Pancreas (tissue), 10 donors: ENCODE measurements at places on chromosomes 13 and 19. TPM values are rescaled to one million over a fixed set of nuclear protein-coding genes. Genes with fewer than 3 reads are reported as not detected.

DNA sequence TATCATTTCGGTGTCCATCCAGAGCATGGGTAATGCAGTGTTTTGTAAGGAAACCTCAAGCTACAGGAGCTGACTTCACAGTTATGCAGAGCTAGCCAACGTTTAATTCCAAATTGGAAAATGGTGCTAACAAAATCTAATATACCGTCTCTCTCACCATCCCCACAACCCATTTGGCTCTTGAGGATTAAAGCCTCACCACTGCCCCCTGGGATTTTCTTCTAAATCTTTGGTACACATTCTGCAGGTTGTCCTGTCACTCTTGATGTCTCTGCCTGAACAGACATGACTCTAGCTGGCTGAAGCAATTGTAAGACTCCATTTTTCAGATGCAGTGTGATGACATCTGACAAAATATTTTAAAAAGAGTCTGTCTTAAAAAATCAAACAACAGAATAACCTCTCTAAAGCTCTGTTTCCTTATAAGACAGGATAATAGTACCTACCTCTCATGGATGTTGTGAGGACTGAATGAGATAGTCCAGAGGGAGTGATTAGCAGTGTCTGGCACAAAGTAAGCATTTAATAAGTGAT lies 451.8 kb downstream of the SUCLA2 start:
- no peak for DNase-seq
- no peaks in the 10 kb centered on the region for H3K4me1 ChIP-seq
- H3K4me3 ChIP-seq = no peak overlapping the region
- no peaks in the 10 kb centered on the region for H3K27me3 ChIP-seq

- DNase-seq = no peak
- no peaks in the 10 kb centered on the region for H3K27me3 ChIP-seq
- H3K4me3 ChIP-seq = no peak overlapping the region
- H3K4me1 ChIP-seq = no peaks in the 10 kb centered on the region
Measured at GRCh38 chr13:31764556-31764955, 25.2 kb downstream of the RXFP2 start.

GRCh38 chr19:11995174-11995573 lies 30.3 kb downstream of the ZNF763 start:
- H3K27ac ChIP-seq = no peak overlapping the region
- H3K4me3 ChIP-seq = no peak overlapping the region
- H3K4me1 ChIP-seq = no peaks in the 10 kb centered on the region
- no peaks in the 10 kb centered on the region for H3K27me3 ChIP-seq
- DNase-seq = no peak
- no peaks in the 10 kb centered on the region for H3K36me3 ChIP-seq

DNA sequence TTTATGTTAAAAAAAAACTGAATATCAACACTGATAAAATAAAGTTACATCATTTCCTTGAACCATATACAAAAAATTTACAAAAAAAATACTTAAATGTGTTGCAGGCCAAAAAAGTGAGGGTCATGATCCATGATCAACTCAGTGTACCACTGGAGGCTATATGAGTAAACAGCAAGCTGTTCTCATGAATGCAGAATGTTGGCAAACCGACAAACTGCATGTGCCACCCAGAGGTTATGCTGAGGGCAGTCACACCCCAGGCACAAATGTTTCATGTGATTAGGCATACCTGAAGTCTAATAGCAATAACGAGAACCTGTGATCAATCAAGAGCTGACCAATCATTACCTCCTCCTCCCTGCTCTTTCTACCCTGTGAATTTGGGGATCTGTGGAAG lies 91.9 kb downstream of the ZNF431 start:
- no peak overlapping the region for H3K4me3 ChIP-seq
- DNase-seq = no peak
- H3K36me3 ChIP-seq = no peaks in the 10 kb centered on the region
- H3K4me1 ChIP-seq = no peaks in the 10 kb centered on the region
- H3K27ac ChIP-seq = no peak overlapping the region
- H3K27me3 ChIP-seq = no peaks in the 10 kb centered on the region

DNA sequence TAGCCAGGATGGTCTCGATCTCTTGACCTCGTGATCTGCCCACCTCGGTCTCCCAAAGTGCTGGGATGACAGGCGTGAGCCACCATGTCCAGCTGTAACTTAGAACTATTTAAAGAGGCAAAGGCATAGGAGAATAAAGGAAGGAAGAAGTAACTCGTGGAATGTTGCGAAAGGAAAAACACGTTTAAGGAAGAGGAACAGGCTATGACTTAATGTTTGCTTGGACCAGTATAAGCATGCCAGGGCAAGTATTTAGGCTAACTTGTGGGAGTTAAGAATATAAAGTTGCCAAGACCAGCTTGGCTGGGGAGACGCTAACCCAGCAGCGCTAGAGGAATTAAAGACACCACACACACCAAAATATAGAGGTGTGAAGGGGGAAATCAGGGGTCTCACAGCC lies 33.5 kb downstream of the ZNF844 start:
- no peak overlapping the region for H3K4me3 ChIP-seq
- DNase-seq = no peak
- H3K36me3 ChIP-seq = no peaks in the 10 kb centered on the region
- H3K4me1 ChIP-seq = no peaks in the 10 kb centered on the region
- H3K27me3 ChIP-seq = no peaks in the 10 kb centered on the region

DNA sequence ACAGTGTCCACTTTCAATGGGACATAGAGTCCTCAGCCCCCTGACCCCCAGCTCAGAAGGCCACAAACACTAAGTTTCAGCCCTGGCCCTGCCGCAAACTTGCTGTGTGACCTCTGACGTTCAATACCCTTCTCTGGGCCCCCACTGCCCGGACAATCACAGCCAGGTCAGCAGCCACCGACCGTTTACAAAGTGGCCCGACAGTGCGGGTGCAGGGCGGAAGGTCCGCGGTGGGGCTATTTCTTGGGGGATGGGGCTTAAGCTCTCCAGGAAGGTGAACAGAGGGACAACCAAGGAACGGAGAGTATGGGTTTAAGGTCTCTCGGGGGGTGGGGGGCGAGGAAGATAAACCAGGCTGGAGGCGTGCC lies 496 bp downstream of the SMIM7 start:
- H3K27ac ChIP-seq = peak overlapping the region; percentile 37
- peaks cover 6% of the 10 kb centered on the region for H3K4me1 ChIP-seq
- peaks cover 7% of the 10 kb centered on the region for H3K36me3 ChIP-seq

- H3K27me3 ChIP-seq = no peaks in the 10 kb centered on the region
- H3K36me3 ChIP-seq = no peaks in the 10 kb centered on the region
- DNase-seq = no peak
- H3K27ac ChIP-seq = no peak overlapping the region
- no peaks in the 10 kb centered on the region for H3K4me1 ChIP-seq
Measured at GRCh38 chr13:80037505-80037888, 303.4 kb downstream of the SPRY2 start.

DNA sequence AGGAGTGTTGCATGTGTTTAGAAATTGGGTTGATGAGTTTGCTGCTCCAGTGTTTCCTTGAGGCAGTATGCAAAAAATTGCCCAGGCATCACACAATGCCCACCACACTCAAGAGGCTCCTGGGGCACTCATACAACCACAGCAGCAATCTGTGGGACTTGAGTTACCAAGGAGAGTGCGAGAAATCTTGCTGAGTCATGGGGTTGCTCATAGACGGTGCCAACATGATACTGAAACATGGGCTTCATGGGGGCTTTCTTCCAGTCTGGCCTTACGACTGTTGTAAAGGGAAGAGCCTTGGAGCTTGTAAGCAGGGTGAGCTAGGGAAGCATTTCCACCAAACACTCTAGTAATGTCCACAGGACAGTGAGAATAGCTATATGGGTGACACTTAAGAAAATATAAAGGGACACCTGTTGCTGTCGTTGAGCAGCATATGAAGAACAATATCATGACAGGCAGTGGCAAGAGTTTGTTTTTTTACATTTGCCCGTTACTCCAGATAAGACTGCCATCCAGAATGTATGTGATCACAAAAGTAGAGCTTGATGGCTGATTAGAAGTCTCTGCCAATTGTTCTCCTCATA lies 1237.4 kb downstream of the UQCRFS1 start:
- no peaks in the 10 kb centered on the region for H3K4me1 ChIP-seq
- no peak overlapping the region for H3K27ac ChIP-seq
- no peaks in the 10 kb centered on the region for H3K36me3 ChIP-seq

LGALS4 gene
- total RNA-seq = 80.6 TPM

GRCh38 chr13:74047931-74048600 lies 86.1 kb downstream of the KLF12 start:
- no peak overlapping the region for H3K27ac ChIP-seq
- no peak for DNase-seq
- no peak overlapping the region for H3K4me3 ChIP-seq
- no peaks in the 10 kb centered on the region for H3K36me3 ChIP-seq
- no peaks in the 10 kb centered on the region for H3K27me3 ChIP-seq

- no peaks in the 10 kb centered on the region for H3K27me3 ChIP-seq
- no peaks in the 10 kb centered on the region for H3K36me3 ChIP-seq
- peak overlapping the region; percentile 63 for H3K4me3 ChIP-seq
- peak overlapping the region; percentile 100 for H3K27ac ChIP-seq
- peak; percentile 89 for DNase-seq
- H3K4me1 ChIP-seq = peaks cover 15% of the 10 kb centered on the region
Measured at GRCh38 chr13:113209759-113210421, 477 bp downstream of the CUL4A start.

EPS8L1 gene
- total RNA-seq = 10.2 TPM

DNA sequence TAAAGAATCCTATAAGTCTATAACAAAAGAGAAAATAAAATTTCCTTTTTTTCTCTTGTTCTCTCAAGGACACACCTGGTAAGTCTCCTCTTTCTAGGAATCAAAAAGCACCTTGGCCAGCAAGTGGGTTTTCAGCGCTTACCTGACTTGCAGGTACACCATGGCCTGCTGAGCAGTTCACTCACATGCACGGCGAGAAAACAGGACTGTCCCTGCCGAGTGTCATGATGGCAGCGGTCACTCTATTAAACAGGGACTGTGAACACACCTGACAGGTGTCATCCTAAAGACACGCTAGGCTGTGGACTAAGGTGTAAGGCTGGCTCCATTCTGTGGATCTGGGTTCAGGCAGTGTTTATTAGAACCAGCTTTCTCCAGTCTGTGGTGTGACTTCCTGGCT lies 170.2 kb downstream of the TEX29 start:
- H3K4me3 ChIP-seq = no peak overlapping the region
- DNase-seq = no peak
- no peak overlapping the region for H3K27ac ChIP-seq
- H3K27me3 ChIP-seq = no peaks in the 10 kb centered on the region
- no peaks in the 10 kb centered on the region for H3K4me1 ChIP-seq

DNA sequence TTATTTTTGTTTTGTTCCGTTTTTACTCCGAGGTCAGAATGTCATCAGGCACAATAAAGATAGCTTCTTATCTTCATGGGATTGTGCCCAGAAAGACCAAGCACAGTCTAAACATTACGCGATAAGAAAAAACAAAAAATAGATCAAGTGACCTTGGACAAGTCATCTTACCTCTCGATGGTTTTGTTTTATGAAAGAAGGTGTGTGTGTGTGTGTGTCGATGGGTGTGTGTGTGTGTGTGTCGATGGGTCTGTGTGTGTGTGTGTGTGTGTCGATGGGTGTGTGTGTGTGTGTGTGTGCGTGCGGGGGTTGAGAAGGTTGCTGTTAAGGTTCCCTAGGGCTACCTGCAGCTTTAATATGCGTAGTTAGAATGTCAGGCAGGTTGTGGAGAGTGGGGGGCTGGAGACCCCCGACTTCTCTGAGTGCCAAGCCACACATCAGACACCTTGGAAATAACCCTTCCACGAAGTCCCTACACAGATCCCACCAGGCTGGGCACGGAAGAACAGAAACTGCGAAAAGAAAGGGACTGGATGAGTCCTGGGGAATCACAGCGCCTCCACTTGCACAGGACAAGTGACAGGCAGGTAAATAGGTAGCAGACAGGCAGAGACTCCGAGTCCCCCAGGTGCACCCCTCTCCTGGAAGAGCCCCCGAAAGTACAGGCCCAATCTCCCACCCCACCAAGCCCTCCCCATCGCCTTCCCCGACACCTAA lies 458 bp upstream of the ATP8A2 start:
- DNase-seq = no peak
- no peaks in the 10 kb centered on the region for H3K27me3 ChIP-seq
- no peak overlapping the region for H3K27ac ChIP-seq

- no peaks in the 10 kb centered on the region for H3K4me1 ChIP-seq
- H3K36me3 ChIP-seq = no peaks in the 10 kb centered on the region
- no peak overlapping the region for H3K27ac ChIP-seq
- no peak for DNase-seq
Measured at GRCh38 chr19:5775668-5776309, 8.8 kb downstream of the PRR22 start.

GRCh38 chr19:54614726-54615125 lies 15.6 kb upstream of the LILRB1 start:
- no peak overlapping the region for H3K4me3 ChIP-seq
- H3K27ac ChIP-seq = no peak overlapping the region
- no peaks in the 10 kb centered on the region for H3K4me1 ChIP-seq
- H3K27me3 ChIP-seq = no peaks in the 10 kb centered on the region
- DNase-seq = no peak
- H3K36me3 ChIP-seq = no peaks in the 10 kb centered on the region

- H3K27ac ChIP-seq = no peak overlapping the region
- H3K27me3 ChIP-seq = no peaks in the 10 kb centered on the region
- no peaks in the 10 kb centered on the region for H3K36me3 ChIP-seq
- peaks cover 8% of the 10 kb centered on the region for H3K4me1 ChIP-seq
- H3K4me3 ChIP-seq = no peak overlapping the region
- DNase-seq = peak; percentile 80
Measured at GRCh38 chr19:15555759-15556633, 47.7 kb downstream of the CYP4F22 start.

DNA sequence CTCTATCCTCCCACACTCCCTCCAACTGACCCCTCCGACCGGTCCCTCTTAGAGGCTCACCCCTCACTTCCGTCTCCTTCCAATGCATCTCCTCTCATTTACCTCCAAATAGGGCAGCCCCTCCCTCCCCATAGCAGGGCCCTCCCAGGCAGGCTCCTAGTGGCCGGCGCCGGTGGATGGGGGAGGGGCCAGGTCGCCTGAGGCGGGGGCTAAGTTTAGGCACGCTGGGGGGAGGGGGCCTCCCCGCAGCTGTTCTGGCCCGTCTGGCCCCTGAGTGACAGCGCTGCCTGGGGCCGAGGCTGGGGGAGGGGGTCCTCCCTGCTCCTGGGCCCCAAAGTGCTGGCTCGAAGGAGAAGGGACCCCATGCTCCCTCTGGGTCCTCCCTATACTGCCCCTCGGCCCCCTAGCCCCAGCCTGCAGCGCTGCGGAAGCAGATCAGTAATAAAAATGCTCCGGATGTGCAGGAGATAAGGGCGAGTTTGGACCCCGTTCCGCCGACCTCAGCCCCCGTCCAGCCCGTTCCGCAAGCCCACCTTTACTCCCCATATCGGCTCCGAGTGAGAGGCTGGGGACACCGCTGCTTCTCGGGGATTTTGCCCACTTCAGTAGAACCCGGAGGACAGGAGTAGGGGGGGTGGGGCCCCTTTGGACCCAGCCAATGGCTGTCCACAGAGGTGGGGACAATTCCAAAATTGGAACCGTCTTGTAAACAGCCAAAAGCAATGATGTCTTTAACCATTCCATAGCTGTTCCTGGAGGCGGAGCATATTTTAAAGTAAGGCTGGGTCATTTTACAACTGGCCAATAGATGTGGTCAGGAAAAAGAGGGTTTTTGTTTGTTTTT lies 4.0 kb downstream of the RTN2 start:
- H3K4me3 ChIP-seq = peak overlapping the region; percentile 31
- H3K36me3 ChIP-seq = no peaks in the 10 kb centered on the region
- H3K27me3 ChIP-seq = no peaks in the 10 kb centered on the region
- DNase-seq = no peak
- H3K4me1 ChIP-seq = peaks cover 7% of the 10 kb centered on the region

PLPP2 gene
- 20.2 TPM for total RNA-seq
